ENCODE measurements at places on chromosomes 5 and 9.

DNA sequence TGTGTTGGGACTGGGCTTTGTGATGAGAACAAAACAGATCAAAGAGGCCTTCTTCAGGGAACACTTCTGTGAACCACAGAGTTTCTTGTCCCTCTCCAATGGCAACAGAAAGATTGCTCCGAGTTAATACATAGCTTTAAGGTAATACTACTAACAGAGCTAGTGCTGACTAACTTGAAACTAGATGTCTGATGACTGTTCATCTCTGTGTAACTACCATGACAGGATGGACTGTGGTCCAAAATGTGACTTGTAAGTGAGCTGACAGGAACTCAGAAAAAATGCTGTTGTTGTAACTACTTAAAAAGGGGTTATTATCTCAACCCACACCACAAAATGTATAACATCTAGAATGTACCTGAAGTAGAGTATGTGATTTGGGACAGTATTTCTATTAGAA, 630.2 kb upstream of the DMAC1 start:
- no peak for DNase-seq

GRCh38 chr5:149018909-149019443, 43.9 kb downstream of the SH3TC2 start:
- DNase-seq = no peak

DNA sequence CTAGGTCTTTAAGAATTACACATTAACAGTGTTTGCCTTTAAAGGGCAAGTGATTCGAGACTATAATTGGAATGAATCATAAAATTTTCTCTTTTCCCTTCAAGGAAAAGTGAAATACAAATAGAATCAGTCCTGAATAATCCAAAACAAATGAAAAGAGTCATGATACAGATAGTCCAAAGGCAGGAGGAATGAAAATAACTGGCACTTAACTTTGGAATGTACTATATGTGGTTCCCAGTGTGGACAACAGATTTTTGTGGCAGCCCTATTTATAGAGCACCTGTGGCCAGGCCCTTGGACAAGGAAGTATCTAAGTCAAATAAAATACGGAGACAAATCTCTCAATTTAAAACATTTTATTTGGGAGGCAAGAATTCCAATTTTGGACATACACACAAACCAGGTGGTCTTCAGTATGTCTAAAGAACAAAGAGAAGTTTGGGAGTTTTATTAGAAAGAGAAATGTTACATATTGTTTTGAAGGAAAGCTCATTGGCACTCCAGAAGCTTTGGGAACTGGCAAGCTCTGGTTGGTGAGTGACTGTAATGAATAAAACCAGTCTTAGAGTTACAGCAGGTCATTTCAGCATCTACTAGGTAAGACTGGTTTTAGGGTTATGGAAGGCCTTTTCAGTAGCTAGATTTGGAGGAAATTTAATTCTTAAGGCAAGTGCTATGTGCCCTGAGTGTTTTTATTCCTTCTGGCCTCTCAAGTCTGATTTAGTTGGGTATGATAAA, 116.0 kb upstream of the PAM start:
- no peak for DNase-seq

- no peak for DNase-seq
Observed at GRCh38 chr9:14561929-14562405, 131.3 kb downstream of the ZDHHC21 start.

GRCh38 chr5:66356011-66356565, 212.0 kb downstream of the SREK1 start:
- DNase-seq = no peak

DNA sequence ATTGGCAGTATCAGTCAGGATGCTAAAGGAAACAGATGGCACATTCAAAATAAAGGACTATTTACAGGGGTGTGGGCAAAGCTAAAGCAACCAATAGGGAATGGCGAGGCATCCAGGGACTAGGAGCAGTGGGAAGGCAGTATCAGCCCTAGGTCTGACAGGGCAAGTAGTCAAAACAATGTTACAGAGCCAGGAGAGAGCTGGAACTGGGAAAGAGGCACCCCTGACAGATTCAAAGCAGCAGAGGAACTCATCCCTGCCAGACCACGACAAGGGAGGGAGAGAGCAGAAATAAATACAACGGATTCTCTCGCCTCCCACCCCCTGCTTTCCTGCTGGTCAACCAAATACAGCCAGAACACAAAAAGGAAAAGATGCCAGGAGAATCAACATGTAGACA, 371.5 kb downstream of the NR2F1-AS1 start:
- DNase-seq = no peak

DNA sequence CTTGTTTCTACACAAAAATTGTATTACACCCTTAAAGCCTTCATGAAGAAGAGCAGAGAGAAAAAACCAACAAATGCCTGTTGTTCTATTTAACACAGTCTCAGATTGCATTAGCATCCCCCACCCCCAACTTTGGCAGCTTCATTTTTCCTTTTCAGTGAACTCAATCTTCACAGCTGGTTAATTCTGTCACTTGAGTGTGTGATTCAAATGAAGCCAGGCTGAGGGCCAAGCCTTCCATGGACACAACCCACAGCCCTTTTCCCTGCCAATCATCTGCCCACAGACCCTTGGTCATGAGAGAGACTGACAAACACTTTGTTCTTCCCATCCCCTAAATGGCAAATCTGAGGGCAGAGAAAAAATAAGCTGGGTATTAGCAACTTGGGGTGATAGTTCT, 217.5 kb upstream of the NMUR2 start:
- no peak for DNase-seq

GRCh38 chr9:38127271-38127839, 58.3 kb upstream of the SHB start:
- DNase-seq = no peak

DNA sequence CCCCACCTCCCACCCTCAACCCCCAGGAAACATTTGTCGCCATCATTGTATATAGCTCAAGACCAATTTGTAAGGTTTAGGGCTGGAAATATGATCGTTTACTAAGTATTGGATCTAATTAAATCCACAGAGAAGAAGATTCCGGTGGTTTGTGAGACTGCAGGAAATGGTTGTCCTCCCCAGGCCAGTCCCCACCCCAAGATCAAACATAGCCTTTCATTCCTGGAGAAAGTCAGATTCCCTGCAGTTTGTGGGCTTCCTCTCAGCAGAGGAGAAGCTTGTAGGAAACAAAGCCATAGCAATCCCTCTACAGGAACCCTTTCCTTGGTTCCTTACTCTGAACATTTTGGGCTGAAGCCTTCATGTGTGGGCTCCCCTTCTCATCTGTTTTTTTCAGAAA, 79.2 kb upstream of the TBCA start:
- DNase-seq = no peak

- no peak for DNase-seq
Observed at GRCh38 chr5:62182802-62183201, 123.2 kb upstream of the KIF2A start.

DNA sequence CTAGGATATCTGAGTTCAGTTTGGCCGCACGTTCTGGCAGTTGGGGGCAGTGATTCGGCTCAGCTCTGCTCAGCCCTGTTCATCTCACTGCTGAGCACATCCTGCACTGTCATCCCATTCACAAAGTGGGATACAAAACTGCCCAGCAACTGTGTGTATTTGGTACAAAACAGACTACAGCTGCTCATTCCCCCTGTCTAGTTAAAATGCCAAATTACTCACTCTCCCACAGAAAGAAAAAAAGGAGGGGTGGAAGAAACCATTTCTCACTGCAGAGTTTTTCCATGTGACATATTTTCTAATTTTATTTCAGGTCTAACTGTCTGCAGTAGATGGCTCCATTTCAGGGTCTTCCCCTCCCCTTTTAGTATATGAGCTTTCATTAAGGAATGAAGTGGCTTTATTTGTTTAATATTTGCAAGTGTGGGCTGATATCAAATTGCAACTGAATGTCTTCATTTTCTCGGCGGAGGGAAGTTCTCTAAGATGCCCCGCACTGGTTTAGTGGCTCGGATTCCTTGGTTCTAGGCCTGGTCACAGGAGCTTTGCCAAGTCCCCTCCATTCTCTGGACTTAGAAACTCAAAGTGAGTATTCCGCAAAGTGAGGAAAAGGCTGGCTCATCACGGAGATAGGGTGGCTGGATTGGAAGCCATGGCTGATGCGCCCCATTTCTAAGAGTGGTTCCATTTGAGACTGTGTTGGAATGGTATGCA, 14.7 kb downstream of the COL15A1 start:
- no peak for DNase-seq

DNA sequence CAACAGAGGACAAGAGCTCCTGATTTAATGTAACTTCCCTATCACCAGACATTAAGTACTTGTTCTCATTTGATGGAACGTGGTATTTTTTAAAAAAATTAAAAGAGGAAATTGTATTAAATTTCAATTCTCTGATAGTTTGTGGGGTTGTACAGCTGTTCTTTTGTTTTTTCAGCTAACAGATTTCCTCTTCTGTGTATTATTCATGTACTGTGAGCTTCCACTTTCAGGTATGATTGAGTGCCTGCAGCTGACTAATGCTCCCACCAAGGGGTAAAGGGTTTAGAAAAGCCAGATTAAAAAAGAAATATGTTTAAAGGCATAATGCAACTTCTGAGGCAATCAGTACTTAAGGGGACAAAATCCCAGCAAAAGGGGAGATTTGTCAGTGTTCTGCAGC, 117.7 kb upstream of the ACTBL2 start:
- DNase-seq = no peak

DNA sequence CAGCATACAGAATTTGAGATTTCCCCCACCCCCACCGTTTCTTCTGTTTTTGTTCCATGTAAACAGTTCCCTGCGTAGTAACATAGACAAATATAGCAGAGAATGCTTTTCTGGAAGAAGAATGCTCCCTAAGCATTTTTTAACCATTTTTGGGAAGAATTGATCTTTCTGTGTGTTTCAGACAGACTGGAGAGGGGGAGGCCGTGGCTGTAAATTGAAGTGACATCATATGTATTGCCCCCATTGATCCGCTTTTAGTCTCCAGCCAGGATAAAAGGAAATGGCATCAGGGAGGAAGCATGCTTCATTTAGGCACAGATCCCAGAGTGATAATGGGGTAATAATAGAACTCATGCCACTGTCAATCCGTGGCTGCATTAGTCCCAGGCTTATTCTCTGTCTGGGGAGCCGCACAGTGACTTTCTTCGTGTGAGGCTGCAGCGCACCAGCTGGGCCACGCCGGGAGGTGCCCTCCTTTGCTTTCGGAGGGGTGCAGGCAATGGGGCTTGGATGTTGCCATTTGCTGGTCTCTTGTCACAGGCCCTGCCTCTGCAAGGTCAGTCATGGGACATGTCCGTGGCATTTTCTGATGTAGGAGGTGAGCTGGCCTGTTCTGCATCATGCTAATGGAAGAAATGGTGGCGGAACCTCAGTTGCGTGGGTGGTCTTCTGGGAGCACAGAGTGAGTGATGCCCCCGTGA, 261.5 kb downstream of the FANCC start:
- no peak for DNase-seq

DNA sequence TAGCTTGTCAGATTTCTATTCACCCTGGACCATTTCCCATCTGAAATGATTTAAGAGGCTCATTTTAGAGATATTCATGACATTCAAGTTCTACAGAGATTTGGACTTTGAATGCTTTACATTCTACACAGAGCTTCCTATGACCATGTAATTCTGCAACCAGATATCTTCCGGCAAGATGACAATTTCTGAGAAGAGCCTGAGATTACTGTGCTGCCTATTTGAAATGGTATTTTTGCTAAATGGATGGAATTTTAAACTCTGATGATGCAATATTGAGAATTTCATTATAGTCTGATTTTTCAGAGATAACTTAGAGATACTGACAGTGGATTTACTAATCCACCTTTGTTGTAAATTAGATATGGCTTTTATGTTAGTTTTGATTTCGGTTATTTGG, 16.0 kb upstream of the ACOT12 start:
- no peak for DNase-seq

DNA sequence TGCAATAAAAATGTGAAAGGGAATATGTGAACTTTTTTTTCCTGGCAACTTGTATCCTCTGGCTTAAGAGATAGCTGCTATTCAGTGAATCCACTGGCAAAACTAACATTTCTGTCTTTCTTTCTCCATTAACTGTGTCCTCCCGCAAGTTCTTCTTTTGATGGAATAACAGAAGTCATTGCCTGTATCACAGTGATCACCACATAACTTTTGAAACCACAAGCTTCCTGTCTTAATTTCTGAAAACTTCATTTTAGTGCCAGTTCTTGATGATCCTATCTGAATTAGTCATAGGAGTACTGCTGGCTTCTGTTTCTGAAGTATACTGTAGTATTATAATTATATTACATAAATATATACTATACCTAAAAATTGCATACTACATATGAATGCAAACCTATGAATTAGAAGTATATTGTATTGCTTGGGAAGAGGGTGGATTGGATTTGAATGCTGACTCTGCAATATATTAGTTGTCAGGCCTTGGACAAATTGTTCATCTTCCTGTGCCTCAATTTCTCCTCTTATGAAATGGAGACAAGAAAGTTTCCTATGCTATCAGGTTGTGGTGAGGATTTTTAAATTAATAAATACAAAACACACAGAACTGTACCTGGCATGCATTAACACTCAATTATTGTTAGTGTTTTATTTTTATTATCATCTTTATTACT, 441.6 kb downstream of the CETN3 start:
- no peak for DNase-seq
